ENCODE measurements at places on chromosomes 11 and 22.
A peak's percentile ranks its signal among the peaks of the same experiment; 100 is the strongest.

DNA sequence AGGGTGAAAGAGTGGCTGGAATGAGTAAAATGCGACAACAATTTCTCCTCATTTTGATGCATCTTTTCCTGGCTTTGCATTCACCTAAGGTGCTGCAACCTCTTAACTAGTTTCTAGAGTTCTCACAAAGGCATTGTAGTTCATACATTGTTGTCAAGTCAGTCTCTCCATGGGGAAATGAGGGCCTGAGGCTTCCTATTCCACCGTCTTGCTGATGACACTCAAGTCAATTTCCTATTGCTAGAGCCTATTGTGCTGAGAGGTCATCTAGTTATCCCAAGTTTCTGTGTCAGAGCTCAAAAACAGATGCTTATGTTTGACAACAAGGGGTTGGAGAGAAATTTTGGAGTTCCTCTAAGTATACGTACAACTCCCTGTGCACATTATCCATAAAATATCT lies 11.6 kb upstream of the MS4A6A start:
- DNase-seq: no peak

- DNase-seq: no peak
Observed at GRCh38 chr11:60900673-60901404, 5.5 kb downstream of the PRPF19 start.

DNA sequence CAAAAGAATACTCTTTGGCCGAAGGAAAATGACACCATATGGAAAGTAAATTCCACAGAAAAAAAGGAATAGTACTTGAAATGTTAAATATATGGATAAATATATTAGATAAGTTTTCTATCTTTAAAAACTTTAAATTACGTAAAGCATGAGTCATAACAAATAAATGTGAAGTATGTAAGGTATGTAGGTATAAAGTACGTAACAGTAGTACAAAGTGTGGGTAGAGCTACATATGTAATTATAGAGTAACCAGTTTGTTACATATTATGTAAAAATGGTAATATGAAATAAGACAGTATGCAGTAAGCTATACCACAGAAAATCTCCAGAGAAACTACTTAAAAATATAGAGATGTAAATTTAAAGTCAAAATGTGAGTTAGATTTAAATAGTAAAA lies 582.3 kb upstream of the CHORDC1 start:
- DNase-seq: no peak

- DNase-seq: no peak
Observed at GRCh38 chr11:113572136-113572735, 97.0 kb upstream of the DRD2 start.

GRCh38 chr11:95229199-95229992 lies 1.6 kb downstream of the SESN3 start:
- DNase-seq: no peak

- no peak for DNase-seq
Observed at GRCh38 chr22:19035474-19036228, 86.6 kb downstream of the DGCR2 start.

GRCh38 chr11:45056529-45056928 lies 89.9 kb upstream of the PRDM11 start:
- no peak for DNase-seq

DNA sequence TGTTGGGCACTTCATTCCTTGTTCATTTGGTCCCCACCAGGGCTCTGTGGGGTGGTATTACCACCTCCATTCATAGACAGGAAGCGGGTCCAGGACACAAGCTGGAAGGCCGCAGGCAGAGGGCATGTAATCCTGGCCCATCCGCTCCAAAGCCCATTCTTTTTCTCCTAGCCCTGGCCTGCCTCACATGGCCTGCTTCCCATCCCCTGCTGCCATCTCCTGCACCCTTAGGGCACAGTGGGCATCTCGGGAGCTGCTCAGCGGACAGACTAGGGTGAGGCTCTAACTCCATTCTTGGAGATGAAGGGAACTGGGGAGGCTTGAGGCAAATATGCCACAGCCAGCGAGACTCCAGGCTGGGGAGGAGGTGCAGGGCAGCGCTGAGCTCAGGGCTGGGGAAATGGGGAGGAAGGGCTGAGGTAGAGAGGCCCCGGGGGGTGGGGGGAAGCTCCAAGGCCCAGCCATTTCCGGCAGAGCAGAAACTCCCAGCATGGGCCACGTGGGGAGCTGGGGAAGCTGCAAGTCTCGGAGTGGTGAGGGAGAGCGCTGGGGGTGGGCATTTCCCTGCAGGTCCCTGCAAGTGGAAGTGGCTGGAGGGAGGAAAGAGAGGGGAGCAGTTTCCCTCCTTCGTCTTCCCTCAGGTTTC lies 14.3 kb upstream of the BCL9L start:
- no peak for DNase-seq

- DNase-seq: no peak
Observed at GRCh38 chr22:32423664-32424063, 11.6 kb upstream of the RTCB start.

- peak; percentile 24 for DNase-seq
Observed at GRCh38 chr11:129992161-129992944, 10.3 kb downstream of the PRDM10 start.

- DNase-seq: no peak
Observed at GRCh38 chr11:3989276-3989920, 105.2 kb upstream of the RRM1 start.

- DNase-seq: no peak
Observed at GRCh38 chr11:127074151-127074761, 73.7 kb upstream of the KIRREL3 start.

- no peak for DNase-seq
Observed at GRCh38 chr22:35688913-35689675, 28.6 kb upstream of the APOL5 start.

DNA sequence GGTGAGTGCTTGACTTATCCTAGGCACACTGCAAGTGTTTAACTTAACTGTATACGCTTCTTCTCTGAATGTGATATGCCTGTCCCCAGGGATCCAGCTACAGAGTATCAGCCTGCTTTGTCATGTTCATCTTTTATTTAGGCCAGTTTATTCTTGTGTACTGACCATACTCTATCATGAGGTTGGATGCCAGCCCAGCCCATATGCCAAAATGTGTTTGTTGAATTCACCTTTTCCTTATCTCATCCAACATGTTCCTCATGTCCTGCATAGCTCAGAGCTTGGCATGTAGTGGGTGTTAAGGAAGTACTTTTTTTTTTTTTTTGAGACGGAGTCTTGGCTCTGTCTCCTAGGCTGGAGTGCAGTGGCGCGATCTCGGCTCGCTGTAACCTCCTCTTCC lies 116.2 kb downstream of the NCAM1 start:
- no peak for DNase-seq

GRCh38 chr11:43576803-43577521 lies 103.6 kb upstream of the HSD17B12 start:
- DNase-seq: no peak

DNA sequence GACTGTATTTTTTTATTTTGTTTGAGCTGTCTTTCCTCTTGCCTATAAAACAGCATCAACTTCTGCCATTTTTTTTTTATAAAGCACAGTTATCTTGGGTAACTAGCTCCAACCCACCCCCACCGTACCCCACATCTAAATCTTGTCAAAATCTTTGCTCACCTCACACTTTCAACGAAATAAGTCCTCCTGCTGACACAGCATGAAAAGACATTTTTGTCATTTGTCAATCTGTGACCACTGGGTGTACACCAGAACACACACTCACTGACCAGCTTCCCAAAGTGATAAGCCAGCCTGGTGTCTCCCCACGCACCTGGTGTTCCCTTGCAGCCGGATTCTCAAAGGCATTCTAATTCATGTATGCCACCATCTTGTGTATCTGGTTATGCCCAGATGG lies 1.7 kb upstream of the TECTA start:
- no peak for DNase-seq

GRCh38 chr11:75822541-75822940 lies 7.5 kb downstream of the UVRAG start:
- DNase-seq: no peak

DNA sequence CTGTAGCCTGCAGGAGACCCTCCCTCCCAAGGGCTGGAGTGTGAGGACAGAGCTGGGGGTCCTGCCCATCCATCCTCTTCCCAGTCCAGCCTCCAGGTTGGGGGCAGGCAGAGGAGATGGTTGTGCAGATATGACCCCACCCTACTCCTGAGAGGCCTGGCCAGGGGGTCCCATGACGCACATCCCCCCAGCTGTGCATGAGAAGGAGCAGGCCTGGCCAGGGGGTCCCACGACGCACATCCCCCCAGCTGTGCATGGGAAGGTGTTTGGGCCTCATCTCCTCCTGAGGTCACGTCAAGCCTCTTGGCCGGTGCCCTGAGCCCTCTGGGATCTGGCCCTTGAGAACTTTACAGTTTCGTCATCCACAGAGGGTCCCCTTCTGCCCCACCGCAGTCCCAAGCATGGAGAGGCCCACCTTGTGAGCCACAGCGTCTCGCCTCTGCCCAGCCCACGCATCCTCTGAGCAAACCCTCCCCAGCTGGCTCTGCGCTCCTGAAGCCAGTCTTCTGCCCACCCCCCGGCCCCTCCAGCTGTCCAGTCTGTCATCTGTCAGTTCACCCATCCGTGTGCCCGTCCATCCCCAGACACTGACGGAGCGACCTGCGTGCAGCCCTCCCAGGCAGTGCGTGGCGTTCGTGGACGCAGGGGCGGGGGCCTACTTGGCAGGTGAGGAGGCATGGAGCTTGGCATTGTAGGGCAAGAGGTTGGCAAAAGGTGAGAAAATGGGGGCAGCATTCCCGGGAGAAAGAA lies 2.3 kb downstream of the ANO9 start:
- DNase-seq: no peak

DNA sequence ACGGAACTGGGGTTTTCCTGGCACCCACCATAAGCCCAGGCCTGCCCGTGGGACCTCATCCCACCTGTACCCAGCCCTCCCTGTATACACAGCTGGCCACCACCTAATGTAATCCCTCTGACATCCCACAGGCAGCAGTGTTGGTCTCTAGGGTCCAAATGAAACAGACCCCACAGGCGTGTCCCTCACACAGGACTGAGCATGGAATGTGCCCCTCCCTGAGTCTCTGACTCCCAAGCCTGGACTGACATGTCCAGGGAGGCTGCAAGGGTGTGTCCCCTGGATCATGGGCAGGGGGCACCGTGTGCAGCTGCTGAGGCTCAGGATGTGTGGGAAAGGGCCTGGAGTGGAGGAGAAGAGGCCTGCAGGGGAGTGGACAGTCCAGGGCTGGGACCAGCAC lies 50.6 kb upstream of the PPARA start:
- no peak for DNase-seq

DNA sequence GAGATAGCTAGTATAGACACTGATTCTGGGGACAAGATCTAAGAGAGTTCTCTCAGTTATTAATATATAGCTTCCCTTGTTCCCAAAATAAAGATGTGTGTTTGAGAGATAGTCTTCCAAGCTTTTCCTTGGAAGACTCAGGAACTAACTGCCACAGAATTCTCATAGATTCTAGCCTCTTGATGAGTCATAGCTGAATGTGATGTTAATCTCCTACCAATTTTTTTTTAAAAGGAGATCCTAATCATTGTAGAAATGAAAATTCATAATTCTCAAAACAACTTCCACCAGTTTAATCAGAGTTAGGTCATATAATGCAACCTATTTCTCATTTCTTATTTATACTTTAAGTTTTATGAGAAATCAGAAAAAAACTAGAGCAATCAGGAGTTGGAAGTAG lies 148.8 kb downstream of the JRKL start:
- DNase-seq: no peak

GRCh38 chr11:66017321-66017720 lies 5.5 kb downstream of the CST6 start:
- no peak for DNase-seq

DNA sequence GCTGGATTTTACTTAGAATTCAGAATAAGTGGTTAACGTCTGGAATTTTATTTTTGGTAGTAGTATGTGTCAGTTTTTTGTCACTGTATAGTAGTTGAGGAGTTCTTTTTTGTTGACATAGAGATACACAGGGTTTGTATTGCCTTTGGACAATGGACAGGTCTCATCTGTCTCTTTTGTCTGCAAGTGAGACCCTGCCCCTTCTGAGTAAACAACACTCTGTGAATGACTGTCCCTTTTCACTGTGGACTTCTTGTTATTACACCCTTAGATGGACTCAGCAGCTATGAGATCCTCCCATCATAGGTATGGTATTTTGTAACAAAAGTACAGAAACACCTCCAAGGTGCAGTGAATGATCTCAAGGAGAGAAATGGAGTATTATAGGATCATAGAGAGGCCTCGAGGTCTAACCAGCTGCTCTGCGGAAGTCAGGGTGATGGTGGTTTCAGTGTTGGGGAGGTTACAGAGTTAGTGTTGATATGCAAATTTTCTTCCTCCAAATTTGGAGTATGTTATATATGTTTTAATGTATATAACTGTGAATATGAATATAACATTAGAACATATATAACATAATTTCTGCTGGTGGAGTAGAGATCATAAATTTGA lies 7.8 kb downstream of the PPP6R3 start:
- no peak for DNase-seq

- DNase-seq: no peak
Observed at GRCh38 chr11:128666397-128666796, 27.5 kb upstream of the FLI1 start.

- no peak for DNase-seq
Observed at GRCh38 chr22:30362651-30363281, 6.0 kb downstream of the CCDC157 start.

GRCh38 chr11:1924646-1925372 lies 5.3 kb downstream of the TNNT3 start:
- DNase-seq: no peak

GRCh38 chr22:32752816-32753520 lies 48.5 kb upstream of the TIMP3 start:
- DNase-seq: no peak

GRCh38 chr22:49525360-49525759 lies 302.3 kb downstream of the BRD1 start:
- DNase-seq: no peak

GRCh38 chr11:17985517-17985916 lies 27.3 kb downstream of the SERGEF start:
- peak; percentile 74 for DNase-seq

GRCh38 chr22:28799606-28800307 lies 612 bp downstream of the XBP1 start:
- no peak for DNase-seq

DNA sequence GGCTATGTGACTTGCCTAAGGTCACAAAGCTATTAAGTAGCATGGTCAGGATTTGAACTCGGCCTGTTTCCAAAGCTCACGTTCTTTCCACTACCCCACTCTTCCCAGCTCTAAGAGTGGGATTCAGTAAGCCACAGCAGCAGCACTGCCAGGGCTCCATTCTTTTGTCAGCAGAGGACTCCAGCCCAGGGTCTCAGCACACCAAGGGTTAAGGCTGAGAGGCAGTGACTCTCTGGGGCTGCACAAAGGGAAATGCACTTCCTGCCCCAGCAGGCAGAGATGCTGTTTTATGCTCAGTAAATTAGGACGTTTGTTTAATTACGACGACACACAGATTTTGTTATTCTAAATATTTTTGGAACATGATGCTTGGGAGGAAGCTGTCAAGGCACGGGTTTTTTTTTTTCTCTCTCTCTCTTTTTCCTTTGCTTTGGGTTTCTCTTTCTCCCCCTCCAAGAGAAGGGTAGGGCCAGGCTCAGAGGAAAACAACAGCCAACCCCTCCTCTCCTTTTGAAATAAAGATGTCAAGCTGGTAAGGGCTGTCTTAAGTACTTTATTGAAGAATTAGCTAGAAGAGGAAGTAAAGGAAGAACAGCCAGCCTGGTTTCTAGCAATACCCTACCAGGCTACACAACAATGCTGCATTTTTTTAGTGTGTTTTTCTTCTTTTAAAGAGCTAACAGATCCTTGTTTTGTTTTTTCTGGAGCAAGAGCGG lies 2.8 kb downstream of the MYH9 start:
- no peak for DNase-seq

GRCh38 chr11:95256321-95256779 lies 25.3 kb upstream of the SESN3 start:
- DNase-seq: no peak

Measured in cerebellar nuclear complex (tissue), 1 donor.